Hematopoietic multipotent progenitor cell treated with erythropoietin and hydrocortisone succinate and interleukin-3 and kit ligand, for 6 days (in vitro differentiated cells): ENCODE measurements at places on chromosomes 2 and 18.

DNA sequence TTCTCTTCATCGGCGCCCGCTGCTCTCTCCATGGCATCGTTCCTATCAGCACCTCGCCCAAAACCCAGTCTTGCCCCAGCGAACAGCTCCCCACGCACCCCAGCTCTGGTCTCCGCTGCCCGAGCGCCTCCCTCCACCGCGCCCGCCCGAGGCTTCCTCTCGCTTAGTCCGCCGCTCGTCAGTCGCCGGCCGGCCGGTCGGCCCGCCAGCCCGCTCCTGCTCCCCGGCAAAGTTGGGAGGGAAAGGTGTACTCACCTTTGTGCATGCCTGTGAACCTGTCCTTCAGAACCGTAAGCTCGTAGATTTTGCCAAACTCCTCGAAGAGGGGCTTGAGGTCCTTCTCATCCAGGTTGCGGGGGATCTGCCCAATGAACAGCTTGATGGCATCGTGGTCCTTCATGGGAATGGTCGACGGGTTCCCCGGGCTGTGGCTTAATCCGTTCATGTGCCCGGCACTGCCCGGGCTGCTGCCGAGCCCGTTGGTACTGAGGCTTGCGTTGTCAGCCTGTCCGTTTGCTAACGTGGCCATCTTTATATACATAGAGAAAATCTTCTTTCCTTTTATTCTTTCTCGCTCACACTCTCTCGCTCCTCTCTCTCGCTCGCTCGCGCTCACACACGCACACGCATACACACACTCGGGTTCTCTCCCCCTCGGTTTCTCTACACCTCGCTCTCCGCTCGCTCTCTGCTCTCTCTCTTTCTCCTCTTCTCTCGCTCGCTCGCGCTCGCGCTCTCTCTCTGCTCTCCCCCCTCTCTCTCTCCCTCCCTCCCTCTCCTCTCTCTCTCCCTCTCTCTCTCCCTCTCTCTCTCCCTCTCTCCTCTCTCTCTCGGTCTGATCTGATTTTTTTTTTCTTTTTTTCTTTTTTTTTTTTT is at the start of gene CELF4:
CELF4 (minus strand) TSS at position 698 of the 876 bp plus-strand sequence.
- DNase-seq: peak; percentile 2

GRCh38 chr18:4108016-4108415 is 347.1 kb downstream of the DLGAP1 start:
- DNase-seq: no peak

GRCh38 chr18:46688853-46689525 is 32.0 kb upstream of the LOXHD1 start:
- no peak for DNase-seq

GRCh38 chr2:14363137-14363536 is 269.4 kb upstream of the LRATD1 start:
- DNase-seq: no peak

- DNase-seq: no peak
Measured at GRCh38 chr2:220469201-220469600, 841.8 kb downstream of the SLC4A3 start.
